Lung (tissue), 17 donors: ENCODE measurements at places on chromosomes 11 and 22. TPM values are rescaled to one million over a fixed set of nuclear protein-coding genes. Genes with fewer than 3 reads are reported as not detected.

GRCh38 chr11:35332524-35332923, 86.8 kb downstream of the SLC1A2 start:
- DNase-seq: no peak

OPCML gene
- not detected for polyA plus RNA-seq

DNA sequence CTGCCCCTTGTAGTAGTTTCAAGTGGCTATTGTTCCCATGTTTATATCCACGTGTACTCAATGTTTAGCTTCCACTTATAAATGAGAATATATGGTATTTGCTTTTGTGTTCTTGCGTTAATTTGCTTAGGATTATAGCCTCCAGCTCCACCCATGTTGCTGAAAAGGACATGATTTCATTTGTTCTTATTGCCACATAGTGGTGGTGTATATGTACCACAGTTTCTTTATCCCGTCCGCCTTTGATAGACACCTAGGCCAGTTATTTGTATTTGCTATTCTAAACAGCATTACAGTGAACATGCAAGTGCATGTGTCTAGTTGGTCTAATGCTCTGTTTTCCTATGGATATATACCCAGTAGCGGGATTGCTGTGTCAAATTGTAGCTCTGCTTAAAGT, 6.8 kb downstream of the OR51B2 start:
- no peak for DNase-seq

- no peak for DNase-seq
These were observed 11.0 kb downstream of the SYT9 start for GRCh38 chr11:7262672-7263071.

ANGPTL5 gene
- polyA plus RNA-seq: 0.11 TPM

DNA sequence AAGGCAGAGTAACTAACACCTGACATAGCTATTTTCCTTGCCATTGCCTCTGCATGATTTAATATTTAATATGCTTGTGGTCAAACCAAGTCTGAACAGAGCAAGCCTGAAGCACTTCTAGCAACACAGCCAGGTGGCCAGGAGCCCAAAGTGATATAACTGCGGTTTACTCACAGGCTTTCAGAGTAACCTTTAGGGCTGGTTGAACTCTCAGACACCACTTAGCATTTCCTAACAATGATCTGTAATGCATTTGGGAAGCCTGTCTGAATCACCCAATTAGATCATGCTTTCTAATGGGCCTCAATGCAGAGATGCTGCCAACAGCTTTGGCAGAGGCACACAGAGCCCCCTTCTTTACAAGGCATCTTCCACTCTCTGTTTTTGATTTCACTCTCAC, 96.1 kb downstream of the FDX1 start:
- DNase-seq: peak; percentile 59

GRCh38 chr11:5684036-5684645, 733 bp downstream of the TRIM5 start:
- peak; percentile 59 for DNase-seq

VWCE gene
- 0.13 TPM for polyA plus RNA-seq
